ENCODE measurements at places on chromosomes 2 and 18.

DNA sequence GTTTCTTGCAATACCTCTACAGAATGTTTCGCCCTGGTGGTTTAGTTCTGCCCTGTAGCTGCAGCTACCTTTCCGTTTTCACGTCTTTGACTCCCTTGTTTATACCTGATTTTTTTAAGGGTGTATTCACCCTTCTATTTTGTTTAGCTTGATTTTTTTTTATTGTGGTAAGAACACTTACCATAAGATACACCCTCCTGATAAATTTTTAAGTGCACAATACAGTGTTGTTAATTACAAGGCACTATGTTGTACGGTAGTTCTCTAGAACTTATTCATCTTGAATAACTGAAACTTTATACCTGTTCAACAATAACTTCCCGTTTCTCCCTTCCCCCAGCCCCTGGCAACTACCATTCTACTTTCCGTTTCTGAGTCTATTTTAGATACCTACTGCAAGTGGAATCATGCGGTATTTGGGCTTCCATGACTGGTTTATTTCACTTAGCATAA, 48.9 kb upstream of the NABP1 start:
- DNase-seq, result no peak

DNA sequence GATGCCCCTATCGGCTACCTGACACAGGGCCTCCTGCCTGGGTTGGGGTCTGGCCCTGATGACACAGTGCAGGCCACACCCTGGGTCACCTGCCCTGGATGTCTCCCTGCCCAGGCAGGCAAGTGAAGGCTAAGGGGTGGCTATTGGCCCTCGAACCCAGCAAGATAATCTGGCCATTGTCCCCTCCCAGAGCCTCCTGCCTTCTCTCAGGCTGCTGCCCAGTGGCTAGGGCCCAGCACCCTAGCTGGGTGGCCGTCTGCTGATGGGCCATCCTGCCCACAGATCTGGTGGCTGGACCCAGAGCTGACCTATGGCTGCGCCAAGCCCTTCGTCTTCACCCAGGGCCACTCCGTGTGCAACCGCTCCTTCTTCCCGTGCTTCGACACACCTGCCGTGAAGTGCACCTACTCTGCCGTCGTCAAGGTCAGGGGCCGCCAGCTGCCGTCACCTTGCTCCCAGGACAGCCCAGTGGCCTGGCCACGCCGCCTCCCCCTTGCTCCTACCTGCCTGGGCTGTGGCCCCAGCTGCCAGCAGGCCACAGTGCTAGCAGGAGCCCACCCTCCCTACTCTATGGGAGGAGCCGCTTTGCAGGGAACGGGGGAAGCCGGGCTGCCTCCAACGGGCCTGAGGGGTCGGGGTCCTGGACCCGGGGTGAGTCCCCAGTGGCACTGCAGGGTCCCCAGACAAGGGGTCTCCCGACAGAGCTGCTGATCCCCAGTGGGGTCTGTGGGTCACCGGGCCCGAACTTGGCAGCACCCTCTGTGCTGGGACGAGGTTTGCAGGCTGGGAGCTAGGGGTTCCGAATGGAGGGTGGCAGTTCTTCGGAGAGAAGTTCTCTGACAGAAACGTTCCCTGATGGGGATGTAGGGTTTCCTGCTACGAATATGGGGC, 4.1 kb downstream of the RNPEPL1 start:
- no peak for DNase-seq

GRCh38 chr2:43675646-43676321, 445 bp downstream of the C1GALT1C1L start:
- DNase-seq, result no peak

DNA sequence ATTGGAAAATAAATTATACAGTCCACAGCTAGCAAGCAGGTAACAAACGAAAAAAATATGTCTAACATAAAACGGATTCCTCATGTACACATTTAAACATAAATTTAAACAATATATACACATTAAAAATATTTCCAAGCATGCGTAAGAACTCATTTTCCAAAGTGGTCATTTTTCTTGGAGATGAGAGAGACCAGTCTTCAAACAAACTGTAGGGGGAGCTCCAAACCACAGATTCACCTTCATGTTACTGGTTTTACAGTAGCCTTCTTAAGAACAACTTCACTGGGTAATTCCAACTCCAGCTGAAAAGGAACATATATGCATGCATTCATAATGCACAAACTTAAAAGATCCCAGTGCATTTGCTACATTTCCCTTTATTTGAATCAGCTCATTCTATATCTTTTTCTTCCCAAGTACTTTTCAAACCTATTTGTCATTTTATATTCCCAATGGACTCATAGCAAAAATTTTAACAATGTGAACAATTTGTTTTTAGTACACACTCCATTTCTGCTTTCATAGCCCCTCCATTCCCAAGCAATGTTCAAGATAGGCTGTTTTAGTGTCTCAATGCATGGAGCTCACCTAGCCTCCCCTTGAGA, 4.7 kb upstream of the STAMBP start:
- DNase-seq, result peak; percentile 91

DNA sequence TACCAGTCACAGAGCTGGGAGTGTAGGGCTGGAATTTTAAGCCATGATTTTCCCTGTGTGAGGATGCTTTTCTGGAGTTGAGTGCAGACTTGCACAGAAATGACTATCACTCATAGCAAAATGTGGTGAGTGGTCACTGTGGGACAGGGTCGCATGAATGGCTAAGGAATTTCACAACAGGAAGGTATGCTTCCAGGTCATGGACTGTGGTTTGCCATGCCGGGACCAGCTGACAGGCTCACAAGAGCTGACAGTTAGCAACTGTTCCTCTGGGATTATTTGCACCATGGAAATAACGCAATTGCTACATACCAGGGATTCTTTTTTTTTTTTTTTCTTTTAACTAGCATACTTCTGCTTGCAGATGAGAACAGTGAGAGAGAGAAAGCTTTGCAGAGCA, 3.8 kb upstream of the UXS1 start:
- peak; percentile 93 for DNase-seq

DNA sequence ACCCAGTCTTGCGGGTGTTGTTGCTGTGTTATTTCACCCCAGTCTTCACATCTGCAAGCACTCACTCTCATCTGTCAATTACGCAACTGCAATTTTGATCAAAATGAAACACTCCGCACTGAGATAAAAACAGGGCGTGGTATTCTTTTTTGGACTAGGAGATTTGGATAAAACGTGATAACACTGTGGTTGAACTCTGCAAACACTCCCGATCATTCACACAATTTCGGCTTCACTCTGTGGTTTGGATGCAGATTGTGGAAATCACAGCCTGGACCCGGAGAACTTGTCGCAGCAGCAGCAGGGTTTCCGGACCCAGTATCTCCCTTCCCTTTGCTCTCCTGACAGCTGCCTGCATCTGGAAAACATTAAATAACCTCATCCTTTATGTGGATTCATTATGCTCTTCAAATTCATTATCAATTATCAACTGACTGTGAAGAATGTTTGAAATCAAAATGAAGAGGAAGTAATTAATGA, 49.4 kb upstream of the APCDD1 start:
- no peak for DNase-seq

DNA sequence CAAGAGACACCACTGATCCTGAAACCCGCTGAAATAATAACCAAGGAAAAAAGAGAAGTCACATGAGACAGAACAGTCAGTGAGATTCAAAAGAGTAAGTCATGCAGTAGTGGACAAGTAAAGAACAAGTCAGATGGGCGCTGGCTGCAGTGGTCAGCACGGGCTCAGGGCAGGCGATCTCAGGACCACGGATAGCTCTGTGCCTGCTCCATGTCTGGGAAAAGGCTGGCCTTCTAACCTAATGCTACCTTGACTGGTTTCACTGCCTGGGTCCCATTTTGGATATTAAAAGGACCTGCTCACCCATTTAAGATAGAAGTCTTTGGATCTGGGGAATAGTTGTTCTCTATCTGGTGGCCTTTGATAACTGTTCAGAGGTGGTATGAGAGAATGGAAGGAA, 61.7 kb upstream of the LCLAT1 start:
- peak; percentile 52 for DNase-seq

DNA sequence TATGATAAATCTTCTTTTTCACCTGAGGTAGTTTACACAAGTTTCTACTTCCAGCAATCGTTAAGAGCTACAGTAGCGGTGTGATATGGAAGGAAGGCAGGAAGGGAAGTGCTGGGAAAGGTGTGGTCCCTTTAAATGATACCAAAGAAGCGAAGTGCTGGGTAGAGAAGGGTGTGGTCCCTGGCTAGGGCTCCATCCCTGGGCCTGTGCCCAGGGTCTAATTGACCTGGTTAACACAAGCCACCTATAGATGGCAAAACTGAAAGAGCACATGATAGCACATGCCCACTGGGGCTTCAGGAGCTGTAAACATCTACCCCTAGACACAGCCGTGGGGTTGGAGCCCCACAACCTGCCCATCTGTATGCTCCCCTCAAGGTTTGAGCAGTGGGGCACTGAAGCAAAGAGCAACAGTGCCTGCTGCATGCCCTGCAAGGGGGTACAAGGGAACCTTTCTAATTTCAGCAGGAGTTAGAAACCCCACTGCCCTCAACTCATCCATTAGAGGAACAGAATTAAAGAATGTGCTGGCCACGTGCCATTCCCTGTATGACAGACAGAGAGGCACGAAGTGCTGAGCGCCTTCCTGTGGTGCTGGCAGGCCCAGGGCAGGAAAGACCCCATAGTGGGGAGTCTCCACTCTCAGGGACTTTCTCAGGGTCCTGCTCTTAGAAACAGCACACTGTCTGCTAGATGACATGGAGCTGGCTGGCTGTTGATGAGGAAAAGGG, 153.1 kb upstream of the LMAN1 start:
- no peak for DNase-seq

GRCh38 chr2:29620890-29621289, 300.5 kb downstream of the ALK start:
- no peak for DNase-seq

DNA sequence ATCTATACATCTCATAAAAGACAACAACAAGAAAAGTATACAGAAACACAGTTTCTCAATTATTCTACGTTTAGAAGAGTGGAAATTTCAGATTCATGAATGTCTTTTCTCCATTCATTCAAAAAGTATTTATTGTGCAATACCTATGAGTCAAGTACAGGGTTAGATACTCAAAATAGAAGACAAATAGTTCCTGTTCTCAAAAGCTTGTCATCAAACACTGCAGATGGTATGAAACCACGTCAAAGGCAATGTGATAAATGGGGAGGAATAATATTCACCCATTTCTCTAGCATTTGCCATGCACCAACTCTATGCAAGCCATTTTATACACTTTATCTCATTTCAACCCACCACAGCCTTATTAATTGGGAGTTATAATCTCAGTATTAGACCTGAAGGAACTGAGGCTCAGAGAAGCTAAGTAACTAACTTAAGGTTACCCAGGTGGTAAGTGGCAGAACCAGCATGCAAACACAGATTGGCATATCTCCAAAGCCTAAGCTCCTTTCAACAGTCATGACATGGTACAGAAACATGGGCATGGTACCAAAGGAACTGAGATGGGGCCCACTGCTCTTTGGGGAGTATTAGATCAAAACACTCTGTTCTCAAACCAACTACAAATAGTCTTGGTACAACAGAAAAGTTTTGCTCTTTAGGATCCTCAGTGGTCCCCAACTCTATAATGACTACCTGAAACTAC, 67.2 kb upstream of the NPAS2 start:
- DNase-seq, result peak; percentile 94

GRCh38 chr2:211203986-211204385, 647.6 kb downstream of the CPS1 start:
- DNase-seq, result no peak

- DNase-seq, result no peak
These were observed 99.5 kb downstream of the PLB1 start for GRCh38 chr2:28595323-28595722.

- no peak for DNase-seq
These were observed 62.7 kb upstream of the TANC1 start for GRCh38 chr2:158905784-158906183.

Measured in adipocyte (in vitro differentiated cells).